ENCODE measurements at places on chromosomes 5 and 9.

GRCh38 chr9:127746959-127747569 lies 12.0 kb upstream of the TOR2A start:
- DNase-seq: no peak

- DNase-seq: no peak
Observed at GRCh38 chr5:68015381-68016302, 199.9 kb upstream of the PIK3R1 start.

- DNase-seq: no peak
Observed at GRCh38 chr9:107330420-107330819, 47.3 kb downstream of the RAD23B start.

DNA sequence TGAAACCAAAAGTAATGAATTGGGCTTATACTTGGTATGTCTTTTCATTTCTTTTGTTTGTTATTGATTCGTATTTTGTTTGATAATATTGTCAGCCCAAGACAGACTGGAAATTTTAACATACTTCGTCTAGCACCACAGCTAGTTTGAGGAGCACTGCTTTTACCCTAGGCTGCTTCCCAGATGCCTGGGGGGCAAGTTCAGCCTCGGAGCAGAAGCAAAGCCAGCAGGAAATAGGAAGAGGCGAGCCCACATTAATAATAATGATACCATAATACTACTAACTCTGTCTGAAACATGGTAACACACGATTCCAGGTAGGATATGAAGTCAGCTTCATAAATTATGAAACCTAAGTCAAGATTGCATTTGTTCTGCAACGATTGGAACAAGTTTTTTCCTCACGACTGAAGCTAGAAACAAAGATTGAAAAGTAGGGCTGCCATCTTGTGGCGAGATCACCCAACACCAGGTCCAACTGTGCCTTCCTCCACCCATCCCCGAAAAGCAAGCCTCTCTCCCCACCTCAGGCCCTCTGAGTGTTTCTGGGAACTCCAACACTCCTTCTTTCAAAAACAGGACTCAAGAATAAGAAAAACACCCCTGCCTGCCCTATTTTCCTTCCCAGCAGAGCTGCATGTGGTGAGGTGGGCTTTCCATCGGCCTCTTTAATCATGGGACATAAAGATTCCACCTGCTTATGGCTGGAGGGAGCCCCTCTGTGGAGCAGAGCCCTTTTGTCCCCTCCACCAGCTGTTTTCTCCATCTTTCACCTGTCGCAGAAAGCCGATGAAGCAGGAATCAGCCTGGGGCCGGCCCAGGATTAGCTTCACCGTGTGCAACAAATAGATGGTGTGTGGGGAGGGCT lies 236.4 kb downstream of the CAAP1 start:
- no peak for DNase-seq

DNA sequence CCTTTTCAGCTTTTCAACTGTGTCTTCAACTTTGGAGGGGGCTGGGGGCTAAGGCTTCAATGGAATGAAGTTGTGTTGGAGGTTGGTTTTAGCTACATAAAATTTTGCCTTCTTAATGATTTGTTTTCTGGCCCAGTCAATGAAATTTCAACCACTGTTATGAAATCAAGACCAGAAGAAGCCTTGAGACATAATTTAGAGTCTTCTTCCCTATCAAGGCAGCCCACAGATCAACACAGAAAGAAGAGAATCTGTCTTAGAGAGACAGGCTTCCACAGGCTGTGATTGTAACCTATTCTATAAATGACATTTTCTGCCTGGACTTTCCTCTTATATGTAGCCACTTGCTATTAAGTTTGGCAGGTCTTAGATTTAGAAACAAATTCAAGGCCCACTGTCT lies 46.5 kb upstream of the ZSWIM6 start:
- no peak for DNase-seq

- DNase-seq: no peak
Observed at GRCh38 chr5:90550963-90551362, 7.6 kb upstream of the ADGRV1 start.

DNA sequence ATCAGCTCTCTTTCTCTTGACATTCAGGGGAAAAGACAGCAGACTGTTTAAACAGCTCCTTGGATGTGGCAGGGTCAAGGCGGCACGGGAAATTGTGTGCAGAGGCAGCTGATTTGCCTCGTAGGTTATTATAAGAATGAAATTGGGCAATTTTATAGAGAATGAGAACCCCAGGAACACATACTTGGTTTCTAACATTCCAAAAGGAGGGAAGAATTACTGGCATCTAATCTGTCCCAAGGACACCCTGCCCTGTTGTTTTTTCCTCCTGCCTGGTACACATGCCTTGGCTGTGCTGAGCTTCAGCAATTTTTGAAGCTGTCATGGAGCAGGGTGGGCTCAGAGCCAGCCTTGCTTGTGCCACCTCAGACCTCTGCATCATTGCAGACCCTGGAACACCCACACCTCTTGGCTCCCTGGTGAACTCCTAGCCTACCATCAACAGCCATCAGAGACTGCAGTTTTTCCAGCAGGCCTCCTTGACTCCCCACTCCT lies 143.6 kb downstream of the BOD1 start:
- DNase-seq: no peak

- DNase-seq: no peak
Observed at GRCh38 chr9:76827296-76828080, 63.2 kb downstream of the PCA3 start.

- DNase-seq: no peak
Observed at GRCh38 chr9:3862561-3862960, 336.8 kb upstream of the RFX3 start.

DNA sequence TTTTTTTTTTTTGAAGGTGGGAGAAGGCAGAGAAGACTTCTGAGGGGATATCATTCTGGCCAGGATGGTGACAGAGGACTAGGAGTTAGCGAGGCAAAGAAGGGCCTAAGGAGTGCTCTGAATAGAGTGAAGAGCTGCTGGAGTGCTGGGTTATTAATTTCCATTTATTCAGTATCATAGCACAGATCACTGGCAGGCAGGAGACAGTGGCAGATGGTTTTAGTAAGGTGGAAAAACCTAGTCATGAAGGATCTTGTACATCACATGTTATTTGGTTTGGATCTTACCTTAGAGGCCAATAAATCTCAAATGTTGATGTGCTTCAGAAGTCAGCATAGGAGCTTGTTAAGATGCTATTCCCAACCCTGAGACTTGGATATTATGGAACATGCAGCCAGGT lies 165.5 kb downstream of the TTLL11 start:
- no peak for DNase-seq

DNA sequence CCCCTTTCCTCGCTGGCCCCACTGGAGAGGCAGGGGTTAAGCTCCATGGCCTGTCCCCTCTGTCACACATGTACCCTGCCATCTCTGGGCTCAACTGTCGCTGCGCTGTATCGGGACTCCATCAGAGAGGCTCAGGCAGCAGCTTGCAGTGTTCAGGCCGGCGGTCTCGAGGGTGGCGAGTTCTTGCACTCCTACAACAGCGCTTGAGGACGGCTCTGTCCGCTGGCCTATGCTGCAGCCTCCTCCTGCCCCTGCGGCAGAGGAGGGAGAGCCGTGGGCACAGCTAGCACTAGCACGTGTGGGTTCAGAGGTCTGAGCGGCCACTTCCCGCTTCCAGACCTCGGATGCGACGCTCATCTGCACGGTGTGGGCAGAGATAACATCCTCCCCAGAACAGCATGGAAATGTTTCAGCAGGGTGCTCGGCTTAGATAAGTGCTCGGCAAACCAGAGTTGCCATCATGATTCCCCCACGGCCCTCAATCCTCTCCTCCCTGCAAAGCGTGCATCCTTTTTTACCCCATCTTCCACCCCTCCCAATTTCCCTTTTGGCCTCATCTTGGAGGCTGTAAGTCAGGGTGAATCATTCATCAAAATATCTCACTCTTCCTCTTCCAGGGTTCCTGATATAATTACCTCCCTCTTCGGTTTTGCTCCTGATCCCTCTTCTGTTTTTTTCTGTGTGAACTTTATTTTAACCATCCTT lies 41.9 kb upstream of the FUBP3 start:
- no peak for DNase-seq

DNA sequence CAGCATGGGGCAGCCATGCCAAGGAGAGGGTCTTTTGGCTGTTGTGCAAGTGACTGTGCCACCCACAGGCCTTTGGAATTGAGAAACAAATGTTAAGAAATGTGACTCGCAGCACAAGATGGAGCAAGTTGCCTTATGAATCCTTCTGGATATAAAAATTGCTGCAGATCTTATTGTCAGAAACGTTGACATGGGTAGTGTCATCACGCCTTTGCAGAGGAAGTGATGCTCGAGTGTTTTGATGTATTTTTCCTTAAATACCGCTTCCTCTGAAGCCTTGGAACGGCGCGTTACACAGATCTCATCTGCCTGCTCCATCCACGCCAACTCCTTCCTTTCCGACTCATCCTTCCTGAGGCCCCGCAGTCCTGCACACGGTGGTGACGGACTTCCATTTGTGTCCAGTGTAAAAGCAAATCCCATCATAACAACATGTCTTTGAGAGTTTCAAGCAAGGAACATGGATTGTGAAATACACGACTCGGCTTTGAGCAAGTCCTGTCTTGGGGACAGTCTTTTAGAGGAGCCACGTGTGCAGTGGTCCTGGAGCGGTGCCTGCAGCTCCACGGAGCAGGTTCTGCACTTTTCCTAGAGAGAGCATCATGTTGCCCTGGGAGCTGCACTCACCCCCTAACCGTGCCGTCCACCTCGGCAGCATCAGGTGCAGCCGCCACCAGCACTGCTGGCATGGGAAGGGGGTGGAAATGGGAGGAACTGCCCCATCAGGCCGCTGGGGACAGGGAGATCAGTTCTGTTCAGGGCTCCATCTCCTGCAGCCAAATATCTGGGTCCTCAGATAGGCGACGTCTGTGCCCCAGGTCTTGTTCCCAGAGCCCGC lies 15.1 kb downstream of the ROPN1L start:
- DNase-seq: no peak

DNA sequence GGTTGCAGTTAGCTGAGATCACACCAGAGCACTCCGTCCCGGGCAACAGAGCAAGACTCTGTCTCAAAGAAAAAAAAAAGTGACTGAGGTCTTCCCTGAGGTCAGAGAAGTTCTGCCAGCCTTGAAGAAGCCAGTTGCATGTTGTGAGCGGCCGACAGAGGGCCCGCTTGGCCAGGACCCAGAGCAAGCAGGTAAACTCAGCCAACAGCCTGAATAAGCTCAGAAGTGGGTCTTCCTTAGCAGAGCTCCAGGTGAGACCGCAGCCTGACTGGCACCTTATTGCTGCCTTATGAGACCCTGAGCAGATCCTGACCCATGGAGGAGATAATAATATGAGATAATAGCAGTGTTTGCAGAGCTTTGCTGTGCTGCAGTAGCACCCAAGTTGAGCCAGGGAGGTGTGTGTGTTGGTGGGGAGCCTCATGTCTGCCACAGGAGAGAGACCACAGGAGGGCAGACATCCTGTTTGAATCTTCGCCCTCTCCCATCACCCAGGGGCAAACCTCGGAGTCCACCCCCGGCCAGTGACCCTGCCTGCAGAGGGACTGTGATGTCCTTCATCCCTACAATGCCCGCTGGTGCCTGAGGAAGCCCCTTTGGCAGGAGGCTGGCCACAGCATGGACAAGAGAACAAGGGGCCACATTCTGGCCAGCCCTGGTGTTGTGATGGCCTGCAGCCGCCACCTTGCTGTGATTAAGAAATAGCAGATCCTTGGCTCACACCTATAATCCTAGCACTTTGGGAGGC lies 10.8 kb upstream of the BARX1 start:
- no peak for DNase-seq

DNA sequence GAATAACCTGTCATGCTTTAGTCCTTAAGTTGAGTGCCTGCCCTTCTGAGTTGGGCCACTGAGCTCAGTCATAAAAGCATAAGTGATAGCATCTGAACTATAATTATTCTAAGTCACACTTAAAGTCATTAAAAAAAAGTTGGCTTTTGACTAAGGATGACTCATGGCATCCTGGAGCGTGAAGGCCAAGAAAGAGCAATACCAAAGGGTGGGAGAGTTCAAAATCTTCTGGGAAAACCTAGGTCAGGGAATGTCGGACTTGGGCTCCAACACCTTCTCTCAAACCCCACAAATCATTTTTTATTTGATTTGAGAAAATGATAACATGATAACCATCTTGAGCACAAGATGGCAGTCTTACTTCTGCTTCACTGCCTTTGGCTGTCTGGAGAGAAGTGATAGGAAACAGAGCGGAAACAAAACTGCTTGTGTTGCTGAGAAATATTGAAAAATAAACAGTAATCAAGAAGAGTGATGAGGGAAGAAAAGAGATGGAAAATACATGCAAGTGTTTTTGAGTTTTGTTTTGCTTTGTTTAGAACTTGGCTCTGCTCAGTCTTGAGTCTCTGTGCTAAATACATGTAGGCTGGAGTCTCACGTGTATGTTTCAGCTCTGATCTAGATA lies 16.9 kb upstream of the NTRK2 start:
- no peak for DNase-seq

GRCh38 chr9:14007190-14007769 lies 306.7 kb downstream of the NFIB start:
- no peak for DNase-seq

DNA sequence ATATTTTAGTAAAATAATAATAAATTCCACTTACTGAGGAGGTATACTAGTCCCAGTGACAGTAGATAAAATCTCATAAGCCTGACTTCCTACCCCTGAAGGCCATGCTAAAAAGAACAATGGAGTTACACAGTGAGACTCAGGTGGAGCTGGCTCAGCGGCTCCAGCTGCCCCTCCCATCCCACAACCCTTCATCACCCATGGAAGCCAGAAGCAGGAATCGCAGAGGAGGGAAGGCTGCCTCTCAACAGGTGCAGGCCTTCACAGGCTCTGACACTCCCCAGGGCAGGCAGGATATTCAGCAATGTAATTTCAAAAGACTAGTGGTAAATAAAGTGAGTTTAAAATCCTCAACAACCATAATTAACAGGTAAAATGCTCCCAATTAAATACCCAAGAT lies 67.5 kb downstream of the FANCC start:
- DNase-seq: no peak

DNA sequence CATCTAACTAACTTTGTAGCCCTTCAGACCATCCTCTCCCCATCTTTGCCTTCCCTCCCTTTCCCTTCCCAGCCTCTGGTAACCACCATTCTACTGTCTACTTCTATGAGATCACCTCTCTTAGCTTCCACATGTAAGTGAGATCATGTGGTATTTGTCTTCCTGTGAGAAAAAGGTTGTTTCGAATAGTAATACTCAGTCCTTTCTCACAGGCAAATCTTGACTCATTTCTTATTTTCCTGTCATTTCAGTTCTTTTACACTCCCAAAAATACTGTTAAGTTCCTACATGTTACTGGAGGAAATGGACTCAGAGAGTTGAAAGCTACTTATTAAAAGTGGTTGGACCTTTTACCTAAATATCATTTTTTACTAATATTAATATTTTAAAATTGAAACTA lies 82.1 kb downstream of the SLF1 start:
- no peak for DNase-seq

DNA sequence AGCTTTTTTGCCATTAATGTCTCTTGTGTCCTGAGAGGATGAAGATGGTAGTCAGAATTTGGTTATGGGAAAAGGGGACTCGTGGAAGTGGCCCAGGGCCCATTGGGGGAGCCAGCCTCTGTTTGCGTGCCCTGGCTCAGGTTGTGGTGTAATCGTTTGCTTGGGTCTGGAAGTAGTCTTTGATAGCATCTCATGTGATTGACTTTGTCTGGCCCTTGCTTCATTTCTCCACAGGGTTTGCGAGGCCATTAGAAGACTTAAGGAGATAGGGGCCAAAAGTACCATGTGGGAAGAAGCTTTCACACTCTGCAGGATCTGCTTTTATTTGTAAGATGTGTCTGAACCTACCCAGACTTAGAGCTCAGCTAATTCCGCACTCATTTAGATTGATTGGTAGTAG lies 114.5 kb downstream of the FGF1 start:
- DNase-seq: no peak
